ENCODE measurements at places on chromosomes 4 and X. TPM values are rescaled to one million over a fixed set of nuclear protein-coding genes. Genes with fewer than 3 reads are reported as not detected.

Gene TEX13D
- polyA plus RNA-seq: not detected

Gene ANTXR2
- polyA plus RNA-seq: 41.3 TPM

DNA sequence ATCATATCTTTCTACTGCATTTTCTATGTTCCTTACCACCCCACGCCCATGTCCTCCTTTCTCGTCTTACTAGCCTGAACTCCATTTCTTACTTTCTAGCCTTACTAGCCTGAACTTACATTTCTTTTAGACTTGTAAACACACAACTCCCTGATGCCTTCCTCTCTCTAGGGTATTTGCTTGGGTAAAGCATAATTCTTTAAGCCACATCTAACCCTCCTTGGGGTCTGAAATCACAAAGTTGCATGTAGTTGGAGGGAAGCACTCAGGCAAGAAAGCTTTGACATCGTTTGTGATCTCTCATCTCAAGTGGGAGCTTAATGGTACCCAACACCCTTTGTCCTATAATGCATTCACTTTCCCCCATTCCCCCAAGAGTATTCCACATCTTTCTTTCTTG lies 124.4 kb downstream of the SPOCK3 start:
- no peak overlapping the region for H3K27ac ChIP-seq
- no peaks in the 10 kb centered on the region for H3K27me3 ChIP-seq
- DNase-seq: no peak
- no peak overlapping the region for H3K4me3 ChIP-seq

Gene IGFBP7
- 413 TPM for polyA plus RNA-seq

GRCh38 chr4:88006956-88007303 lies 505 bp upstream of the PKD2 start:
- no peak overlapping the region for H3K27ac ChIP-seq
- no peaks in the 10 kb centered on the region for H3K36me3 ChIP-seq
- no peak for DNase-seq
- peak overlapping the region; percentile 32 for H3K4me3 ChIP-seq
- H3K27me3 ChIP-seq: no peaks in the 10 kb centered on the region

DNA sequence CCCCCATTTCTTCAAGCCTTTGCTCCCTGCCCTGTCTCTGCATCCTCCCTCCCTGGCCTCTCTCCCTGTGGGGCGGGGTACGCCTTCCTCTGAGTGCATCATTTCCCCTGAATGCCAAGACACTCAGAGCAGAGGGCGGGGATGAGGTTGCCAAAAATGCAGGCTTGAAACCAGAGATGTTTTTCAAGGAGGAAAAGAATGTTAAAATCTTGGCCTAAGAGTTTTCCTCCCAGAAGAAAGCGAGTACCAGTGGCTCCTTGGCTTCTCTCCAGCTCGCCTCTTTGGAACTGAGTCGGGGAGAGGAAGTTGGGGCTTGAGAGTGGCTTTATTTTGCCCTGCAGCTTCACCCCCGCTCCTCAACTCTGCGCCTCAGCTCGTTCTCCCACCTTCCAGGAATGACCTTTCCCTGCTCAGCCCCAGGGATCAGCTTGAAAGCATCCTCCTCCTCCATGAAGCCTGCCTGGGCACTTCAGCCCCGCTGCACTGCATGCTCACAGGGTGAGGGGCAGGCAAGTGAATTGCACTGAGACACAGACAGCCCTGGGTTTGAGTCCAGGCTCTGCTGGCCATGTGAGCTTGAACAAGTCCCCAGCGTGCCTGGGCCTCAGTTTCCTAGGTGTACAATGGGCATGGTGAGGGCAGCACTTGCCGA lies 57.5 kb upstream of the SORCS2 start:
- H3K4me1 ChIP-seq: no peaks in the 10 kb centered on the region
- DNase-seq: no peak
- no peaks in the 10 kb centered on the region for H3K27me3 ChIP-seq
- no peak overlapping the region for H3K4me3 ChIP-seq
- H3K27ac ChIP-seq: no peak overlapping the region

Gene NEUROG2
- polyA plus RNA-seq: not detected

Gene MND1
- 4.9 TPM for polyA plus RNA-seq

Gene TENM3
- polyA plus RNA-seq: 18.8 TPM

DNA sequence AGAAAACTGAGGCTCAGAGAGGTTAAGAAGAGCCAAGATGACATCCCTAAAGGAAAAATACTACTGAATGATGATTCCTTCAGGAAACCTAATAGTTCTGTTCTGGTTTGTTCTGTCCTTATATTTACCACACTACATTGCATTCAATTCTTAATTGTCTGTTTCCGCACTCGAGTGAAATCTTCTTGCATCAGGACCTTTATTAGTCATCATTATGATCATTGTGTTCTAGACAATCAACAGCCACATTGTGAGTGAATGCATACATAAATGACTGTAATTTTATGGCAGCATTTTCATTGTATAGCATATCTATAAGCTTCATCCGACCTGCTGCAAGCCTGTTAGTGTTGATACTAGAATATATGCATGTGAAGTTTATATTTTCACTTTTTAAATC lies 156.7 kb upstream of the FAM241A start:
- H3K4me1 ChIP-seq: no peaks in the 10 kb centered on the region
- H3K27me3 ChIP-seq: peaks cover 36% of the 10 kb centered on the region
- no peak for DNase-seq

Gene MID2
- polyA plus RNA-seq: 9.6 TPM

DNA sequence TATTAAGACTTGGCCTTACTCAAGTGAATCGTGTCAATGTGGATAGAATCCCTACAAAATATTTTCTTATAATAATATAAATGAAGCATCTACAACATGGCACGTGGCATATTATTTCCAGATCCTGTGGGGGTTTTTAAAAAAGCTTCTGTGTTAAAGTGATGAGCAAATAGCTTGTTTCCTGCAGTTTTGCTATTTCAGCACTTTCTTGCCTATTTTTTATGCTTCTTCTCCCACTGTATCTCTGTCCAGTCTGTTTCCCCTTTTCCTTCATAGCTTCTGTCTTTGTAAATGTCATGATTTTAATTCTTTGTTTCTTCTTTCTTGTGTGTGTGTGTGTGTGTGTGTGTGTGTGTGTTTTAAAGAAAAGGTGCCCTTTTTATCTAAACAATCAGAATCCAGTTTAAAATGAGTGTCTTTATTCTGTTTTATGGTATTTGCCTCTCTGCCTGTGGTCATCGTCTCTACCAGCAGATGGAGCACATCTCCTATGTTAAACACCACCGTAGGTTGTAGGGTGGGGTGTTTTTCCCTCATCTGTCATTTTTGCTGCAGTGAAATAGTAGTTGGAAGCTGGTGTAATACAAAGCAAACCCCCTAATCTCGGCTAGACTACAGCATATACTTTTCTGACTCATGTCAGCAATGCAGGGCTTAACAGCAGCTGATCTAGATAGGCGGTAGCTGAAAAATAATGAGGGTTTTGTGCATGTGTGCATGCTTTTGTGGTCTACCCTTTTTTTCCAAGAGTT lies 33.1 kb downstream of the FTHL17 start:
- H3K4me3 ChIP-seq: no peak overlapping the region
- DNase-seq: no peak
- no peaks in the 10 kb centered on the region for H3K4me1 ChIP-seq
- H3K36me3 ChIP-seq: no peaks in the 10 kb centered on the region

GRCh38 chr4:94711635-94712034 lies 46.1 kb upstream of the BMPR1B start:
- H3K4me3 ChIP-seq: no peak overlapping the region
- H3K27me3 ChIP-seq: no peaks in the 10 kb centered on the region
- no peaks in the 10 kb centered on the region for H3K4me1 ChIP-seq
- H3K36me3 ChIP-seq: no peaks in the 10 kb centered on the region
- no peak for DNase-seq

DNA sequence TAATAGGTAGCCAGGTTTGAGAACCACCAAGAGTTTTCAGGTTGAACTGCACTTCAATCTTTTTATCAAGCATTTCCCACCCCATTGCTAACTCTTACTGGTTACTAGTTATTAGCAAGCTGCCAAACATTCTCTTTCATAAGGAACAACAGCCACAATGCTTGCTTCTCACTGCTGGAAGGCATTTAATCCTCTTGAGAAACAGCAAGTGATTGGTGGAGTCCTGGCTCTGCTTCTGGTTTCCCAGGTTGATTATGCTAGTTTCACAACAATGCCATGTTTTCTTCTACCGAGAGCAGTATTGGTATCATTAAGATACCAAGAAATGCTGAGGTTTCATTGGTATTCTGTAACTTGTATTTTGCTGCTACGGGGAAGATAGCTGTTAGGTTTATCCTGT lies 32.2 kb upstream of the TXLNG start:
- no peaks in the 10 kb centered on the region for H3K27me3 ChIP-seq
- no peak overlapping the region for H3K4me3 ChIP-seq
- H3K4me1 ChIP-seq: no peaks in the 10 kb centered on the region
- H3K27ac ChIP-seq: no peak overlapping the region
- no peak for DNase-seq
- peaks cover 15% of the 10 kb centered on the region for H3K36me3 ChIP-seq

DNA sequence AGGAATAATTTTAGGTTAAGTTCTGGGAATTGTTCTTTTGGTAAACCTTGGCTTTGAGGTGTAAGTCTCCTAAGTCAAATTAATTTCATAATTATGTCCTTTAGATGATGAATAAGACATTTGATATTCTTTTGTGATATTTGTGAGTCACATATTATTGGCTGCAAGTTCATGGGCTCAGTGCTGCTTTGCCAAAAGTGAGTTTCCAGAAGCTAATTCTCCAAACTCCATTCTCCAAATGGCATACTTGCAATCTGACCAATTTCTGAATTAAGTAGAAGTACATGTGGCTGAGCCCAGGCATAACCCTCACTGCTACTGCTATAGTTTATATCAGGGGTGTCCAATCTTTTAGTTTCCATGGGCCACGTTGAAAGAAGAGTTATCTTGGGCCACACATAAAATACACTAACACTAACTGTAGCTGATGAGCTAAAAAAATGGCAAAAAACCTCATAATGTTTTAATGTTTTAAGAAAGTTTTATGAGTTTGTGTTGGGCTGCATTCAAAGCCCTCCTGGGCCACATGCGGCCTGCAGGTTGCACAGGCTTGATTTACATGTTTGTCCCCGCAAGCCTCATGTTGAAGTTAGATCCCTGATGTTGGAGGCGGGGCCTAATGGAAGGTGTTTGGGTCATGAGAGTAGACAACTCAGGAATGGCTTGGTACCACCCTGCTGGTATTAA lies 196.1 kb downstream of the ZNF330 start:
- no peak overlapping the region for H3K27ac ChIP-seq
- no peak overlapping the region for H3K4me3 ChIP-seq
- H3K27me3 ChIP-seq: no peaks in the 10 kb centered on the region
- no peaks in the 10 kb centered on the region for H3K4me1 ChIP-seq
- H3K36me3 ChIP-seq: no peaks in the 10 kb centered on the region
- no peak for DNase-seq

GRCh38 chrX:153802513-153803045 lies 8.1 kb downstream of the SSR4 start:
- H3K4me1 ChIP-seq: no peaks in the 10 kb centered on the region
- no peak overlapping the region for H3K4me3 ChIP-seq

- H3K36me3 ChIP-seq: no peaks in the 10 kb centered on the region
- no peaks in the 10 kb centered on the region for H3K4me1 ChIP-seq
- DNase-seq: no peak
- H3K4me3 ChIP-seq: no peak overlapping the region
- no peaks in the 10 kb centered on the region for H3K27me3 ChIP-seq
Measured at GRCh38 chr4:150641612-150642011, 59.7 kb downstream of the MAB21L2 start.

GRCh38 chrX:28697732-28698131 lies 110.5 kb downstream of the IL1RAPL1 start:
- no peaks in the 10 kb centered on the region for H3K27me3 ChIP-seq
- H3K4me3 ChIP-seq: no peak overlapping the region
- no peak overlapping the region for H3K27ac ChIP-seq
- H3K4me1 ChIP-seq: no peaks in the 10 kb centered on the region
- DNase-seq: no peak

Gene ZAR1
- not detected for polyA plus RNA-seq

DNA sequence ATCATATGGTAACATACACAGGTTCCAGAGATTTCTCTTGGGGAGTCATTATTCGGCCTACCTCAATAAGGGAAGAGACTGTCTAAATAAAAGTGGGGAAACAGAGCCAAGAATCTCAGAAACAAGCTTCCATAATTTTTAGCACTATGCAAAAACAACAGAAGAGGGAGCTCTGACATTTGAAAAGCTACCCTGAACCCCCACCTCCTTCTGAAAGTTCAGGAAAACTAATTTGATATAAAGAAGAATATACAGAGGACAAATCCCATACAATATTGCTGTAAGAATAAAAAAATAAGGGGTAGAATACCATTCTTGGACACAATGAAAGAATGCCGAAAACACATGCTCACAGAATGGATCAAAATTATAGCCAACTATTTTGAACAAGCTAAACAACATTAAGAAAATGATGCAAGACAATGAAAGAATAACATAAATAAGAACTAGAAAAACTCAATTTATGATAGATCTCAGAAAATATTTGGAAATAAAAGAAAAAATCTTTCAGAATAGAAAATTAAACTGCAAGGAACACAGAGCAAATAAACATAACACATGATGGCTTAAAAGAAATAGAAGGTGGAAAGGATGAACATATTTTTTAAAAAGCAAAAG lies 14.4 kb upstream of the ZNF41 start:
- H3K27me3 ChIP-seq: no peaks in the 10 kb centered on the region
- H3K4me3 ChIP-seq: no peak overlapping the region
- H3K36me3 ChIP-seq: no peaks in the 10 kb centered on the region
- H3K4me1 ChIP-seq: peaks cover 3% of the 10 kb centered on the region

DNA sequence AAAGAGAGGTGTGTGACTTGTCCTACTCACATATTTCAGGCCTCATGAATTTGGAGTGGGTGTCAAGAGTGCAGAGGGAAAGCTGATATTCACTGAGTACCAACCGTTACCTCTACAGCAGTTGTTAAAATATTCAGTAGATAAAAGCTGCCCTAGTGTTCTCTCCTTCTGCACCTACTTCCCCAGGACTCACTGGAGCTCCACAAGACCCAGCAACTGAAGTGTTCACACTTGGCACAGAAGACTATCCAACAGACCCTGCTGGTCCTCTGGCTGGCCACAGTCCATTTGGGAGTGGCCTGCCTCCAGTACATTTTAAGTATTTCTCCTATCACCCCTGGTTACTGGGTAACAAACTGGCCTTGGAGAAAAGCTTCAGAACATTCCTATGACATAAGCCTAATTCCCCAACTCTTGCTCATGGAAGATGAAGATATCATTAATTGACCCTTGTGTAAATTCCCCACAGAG lies 70.8 kb downstream of the PPARGC1A start:
- H3K4me3 ChIP-seq: no peak overlapping the region
- no peak for DNase-seq
- no peak overlapping the region for H3K27ac ChIP-seq
- no peaks in the 10 kb centered on the region for H3K36me3 ChIP-seq

Gene C4orf54
- not detected for polyA plus RNA-seq
